ENCODE measurements at places on chromosomes 7 and 10.

GRCh38 chr7:155183655-155184054 lies 113.5 kb downstream of the HTR5A start:
- no peak for DNase-seq

DNA sequence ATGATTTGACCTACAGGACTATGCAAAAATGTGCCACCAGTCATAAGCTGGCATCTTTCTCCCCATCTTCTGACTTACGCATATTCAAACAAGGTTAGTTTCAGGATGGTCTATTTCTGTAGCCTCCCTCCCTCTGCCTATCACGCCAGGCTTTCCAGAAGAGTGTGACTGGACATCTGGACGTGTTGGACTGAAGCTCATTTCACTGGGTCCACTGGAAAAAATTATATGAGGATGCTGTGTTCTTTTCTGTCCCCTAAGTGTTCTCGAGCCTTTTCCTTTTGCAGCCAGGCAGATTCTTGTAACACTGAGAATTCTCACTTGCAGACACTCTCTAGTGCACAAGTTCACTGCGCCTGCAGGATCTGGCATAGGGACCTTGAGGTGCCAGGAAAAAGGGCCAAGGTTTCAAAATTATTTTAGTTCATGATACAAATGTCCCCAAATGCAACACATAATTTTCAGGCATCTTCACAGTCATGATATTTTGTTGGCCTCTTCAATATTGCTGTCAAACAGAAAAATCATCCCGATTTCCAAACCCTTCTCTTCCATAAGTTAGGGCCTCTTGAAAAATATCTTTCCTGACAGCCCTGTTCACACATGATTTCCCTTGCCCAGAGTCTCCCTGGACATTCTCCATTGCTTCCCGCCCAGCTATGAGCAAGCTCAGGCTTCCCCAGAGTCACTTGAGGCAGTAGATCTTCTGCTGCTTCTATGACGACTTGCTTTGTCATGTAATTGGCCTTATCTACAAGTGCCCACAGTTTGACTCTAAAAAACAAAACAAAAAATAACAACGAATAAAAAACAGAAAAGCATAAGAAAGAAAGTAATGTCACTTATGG lies 170.4 kb downstream of the BMPER start:
- DNase-seq, result no peak

DNA sequence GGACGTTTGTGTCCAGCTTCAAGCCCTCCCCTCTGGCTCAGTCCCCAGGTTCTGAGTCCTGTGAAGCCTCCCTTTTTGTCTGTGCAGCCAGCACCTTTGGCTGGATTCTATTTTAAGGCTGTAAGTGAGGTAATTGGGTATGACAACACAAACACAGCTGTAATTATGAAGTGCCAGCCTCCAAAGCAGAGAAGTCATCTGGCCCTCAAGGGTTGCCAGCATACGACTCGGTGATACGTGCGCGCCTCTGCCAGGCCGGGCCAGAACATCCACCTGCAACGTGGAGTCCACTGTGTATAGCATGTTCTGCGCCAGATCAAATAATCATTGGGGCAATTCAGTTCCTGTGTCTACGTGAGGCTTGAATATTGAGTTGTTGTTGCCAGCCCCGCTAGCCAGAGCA lies 6.7 kb upstream of the FAM180A start:
- no peak for DNase-seq

GRCh38 chr7:81383846-81384245 lies 386.0 kb downstream of the HGF start:
- no peak for DNase-seq

- DNase-seq, result no peak
Observed at GRCh38 chr7:128381161-128381821, 19.8 kb upstream of the PRRT4 start.

DNA sequence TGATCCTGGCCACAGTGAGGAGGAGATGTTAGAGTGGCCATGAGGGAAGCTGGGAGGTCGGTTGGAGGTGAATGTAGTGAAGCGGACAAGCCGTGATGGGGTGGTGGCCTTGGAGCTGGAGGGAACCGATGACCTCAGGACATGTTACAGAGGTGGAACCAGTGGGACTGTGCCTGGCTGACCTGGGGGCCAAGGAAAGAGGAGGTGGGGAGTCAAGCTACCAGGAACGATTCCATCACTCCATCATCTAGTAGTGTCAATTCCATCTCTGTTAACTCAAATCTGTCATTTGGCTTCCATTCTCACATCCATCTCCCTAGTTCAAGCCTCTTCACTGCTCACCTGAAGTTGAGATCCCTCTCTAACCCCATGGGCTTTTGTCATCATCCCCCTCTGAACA lies 102.4 kb upstream of the LYZL2 start:
- no peak for DNase-seq

- DNase-seq, result no peak
Observed at GRCh38 chr7:113256883-113257531, 138.7 kb upstream of the SMIM30 start.

DNA sequence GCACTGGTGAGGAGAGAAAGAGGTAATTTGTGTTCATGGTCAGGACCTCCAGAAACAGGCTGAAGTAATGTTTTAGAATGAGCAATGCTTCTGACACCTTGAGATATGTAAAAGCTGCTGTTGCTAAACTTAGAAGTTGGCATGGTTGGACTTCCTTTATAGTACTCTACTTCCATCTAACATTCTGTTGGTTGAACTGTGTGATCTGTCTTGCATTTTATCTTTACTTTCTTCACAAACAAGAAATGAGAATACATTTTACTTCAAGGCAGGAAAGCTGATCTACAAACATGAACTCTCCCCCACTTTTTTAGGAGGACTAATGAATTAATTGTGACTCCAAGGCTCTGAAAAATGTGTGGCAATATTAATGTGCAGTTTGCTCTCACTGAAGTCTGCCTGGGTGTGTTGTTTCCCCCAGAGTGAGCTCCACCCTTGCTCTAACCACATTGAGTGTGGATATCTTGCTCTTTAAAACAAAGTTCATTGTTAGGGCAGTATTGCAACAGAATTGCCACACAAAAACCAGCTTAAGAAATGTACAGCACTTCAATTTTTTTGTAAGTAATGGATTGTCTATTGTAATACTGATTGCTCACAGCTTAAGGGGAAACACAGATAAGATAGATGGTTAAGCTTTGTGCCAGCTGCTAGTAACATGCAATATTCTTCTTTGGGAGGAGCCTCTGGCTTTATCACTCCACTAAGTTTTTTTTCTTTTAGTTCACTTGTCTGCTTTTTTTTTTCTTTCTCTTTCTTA lies 69.0 kb downstream of the ADD3 start:
- DNase-seq, result no peak

GRCh38 chr7:74193054-74193453 lies 16.8 kb upstream of the LAT2 start:
- no peak for DNase-seq

DNA sequence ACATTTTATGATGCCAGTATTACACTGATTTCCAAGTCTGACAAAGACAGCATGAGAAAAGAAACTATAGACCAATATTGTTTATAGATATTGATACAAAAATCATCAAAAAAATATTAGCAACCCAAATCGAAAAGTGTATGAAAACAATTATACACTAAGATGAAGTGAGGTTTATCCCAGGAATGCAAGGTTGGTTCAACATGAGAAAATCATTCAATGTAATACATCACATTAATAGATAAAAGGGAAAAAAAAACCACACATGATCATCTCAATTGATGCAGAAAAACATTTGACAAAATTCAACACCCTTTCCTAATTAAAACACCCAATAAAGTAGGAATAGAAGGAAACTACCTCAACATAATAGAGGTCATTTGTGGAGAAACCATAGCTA lies 153.9 kb downstream of the DNAJC1 start:
- DNase-seq, result no peak

- no peak for DNase-seq
Observed at GRCh38 chr7:158257001-158257400, 330.6 kb downstream of the PTPRN2 start.

DNA sequence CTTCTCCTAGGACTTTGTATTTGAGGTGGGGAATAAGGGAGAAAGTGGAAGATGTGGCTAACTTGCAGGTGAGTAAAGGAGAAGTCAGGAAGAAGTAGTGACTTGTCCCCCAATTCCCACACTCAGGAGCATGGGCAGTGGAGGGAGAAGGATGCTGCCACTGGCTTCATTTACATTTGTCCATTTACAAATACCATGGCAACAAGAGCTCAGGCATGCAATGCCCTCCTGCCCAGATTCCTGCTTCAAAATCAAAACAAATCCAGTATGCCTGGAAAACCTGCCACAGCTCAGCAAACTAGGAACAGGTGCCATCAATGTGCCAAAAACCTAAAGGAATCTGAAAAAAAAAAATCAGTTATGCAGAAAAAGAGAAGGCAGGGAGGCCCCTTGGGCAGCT lies 139.9 kb downstream of the KCNMA1 start:
- DNase-seq, result no peak

DNA sequence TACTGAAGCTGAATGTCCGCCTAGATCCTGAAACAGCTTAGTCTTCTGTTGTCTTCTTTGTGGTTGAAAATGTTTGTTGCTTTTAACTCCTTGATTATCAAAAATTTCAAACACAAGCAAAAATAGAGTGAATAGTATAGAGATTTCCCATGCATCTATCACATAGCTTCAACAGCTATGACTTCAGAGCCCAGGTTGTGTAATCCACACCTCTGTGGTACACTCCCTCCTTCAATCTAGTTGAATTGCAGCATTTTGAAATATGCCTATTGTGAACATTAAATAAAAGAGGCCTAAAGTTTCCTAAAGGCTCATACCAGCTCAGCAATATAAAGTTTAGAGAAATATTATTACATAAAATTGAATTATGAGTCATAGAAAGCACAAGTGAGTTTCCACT lies 204.7 kb upstream of the HDAC9 start:
- no peak for DNase-seq

DNA sequence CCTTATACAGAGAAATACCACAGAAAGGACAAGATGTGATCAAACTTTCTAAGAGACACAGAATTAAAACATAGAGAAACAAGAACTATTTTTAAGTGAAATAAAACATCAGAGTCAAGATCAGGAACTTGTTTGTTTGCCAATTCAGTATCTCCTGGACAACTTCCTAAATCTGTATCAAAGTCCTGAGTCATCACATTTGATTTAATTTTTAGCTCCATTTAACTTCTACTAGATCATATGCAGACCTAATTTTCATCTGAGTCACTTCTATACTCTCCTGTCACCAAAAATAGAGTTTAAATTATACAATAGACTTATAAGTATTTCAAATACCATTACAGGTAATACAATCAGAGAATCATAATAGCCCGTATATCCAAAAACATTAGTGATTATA lies 268.1 kb downstream of the PRKG1 start:
- no peak for DNase-seq

GRCh38 chr7:4500812-4501211 lies 181.3 kb upstream of the FOXK1 start:
- no peak for DNase-seq

GRCh38 chr10:72337039-72337629 lies 17.6 kb downstream of the DNAJB12 start:
- DNase-seq, result no peak

- no peak for DNase-seq
Observed at GRCh38 chr7:473870-474604, 45.6 kb downstream of the PDGFA start.

GRCh38 chr10:100817268-100817839 lies 72.0 kb downstream of the PAX2 start:
- DNase-seq, result no peak

GRCh38 chr7:2837496-2837895 lies 6.6 kb downstream of the GNA12 start:
- no peak for DNase-seq

- DNase-seq, result no peak
Observed at GRCh38 chr10:4226941-4227540, 442.0 kb upstream of the KLF6 start.

GRCh38 chr10:52376694-52377354 lies 62.7 kb downstream of the DKK1 start:
- no peak for DNase-seq

DNA sequence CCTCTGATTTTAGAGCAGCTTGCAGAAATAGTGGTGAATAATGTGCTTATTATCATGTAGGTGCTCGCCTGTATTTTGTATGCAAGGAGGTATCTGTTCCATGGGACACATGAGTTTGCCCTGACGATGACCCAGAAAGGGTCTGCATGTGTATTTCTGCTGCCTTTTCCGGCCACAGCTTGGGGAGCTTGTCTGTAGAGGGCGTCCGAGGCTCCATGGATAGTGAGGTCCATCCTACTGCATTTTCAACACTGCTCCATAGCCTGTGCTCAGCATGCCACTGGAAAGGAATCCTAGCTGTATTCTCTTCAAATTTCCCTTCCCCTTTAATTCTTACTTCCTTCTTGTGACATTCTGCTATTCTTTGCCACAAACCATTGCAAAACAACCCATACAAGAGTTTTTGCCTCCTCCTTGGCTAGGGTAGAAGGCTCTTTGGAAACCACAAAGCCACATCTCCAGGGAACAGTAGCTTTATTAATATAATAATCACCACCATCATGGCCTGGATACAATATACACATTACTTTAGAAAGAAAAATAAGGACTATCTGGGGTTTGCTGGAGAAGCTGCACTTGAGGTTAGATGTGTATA lies 127.7 kb downstream of the DYNC1I1 start:
- DNase-seq, result no peak

GRCh38 chr10:129193148-129193547 lies 273.9 kb upstream of the MGMT start:
- DNase-seq, result no peak

DNA sequence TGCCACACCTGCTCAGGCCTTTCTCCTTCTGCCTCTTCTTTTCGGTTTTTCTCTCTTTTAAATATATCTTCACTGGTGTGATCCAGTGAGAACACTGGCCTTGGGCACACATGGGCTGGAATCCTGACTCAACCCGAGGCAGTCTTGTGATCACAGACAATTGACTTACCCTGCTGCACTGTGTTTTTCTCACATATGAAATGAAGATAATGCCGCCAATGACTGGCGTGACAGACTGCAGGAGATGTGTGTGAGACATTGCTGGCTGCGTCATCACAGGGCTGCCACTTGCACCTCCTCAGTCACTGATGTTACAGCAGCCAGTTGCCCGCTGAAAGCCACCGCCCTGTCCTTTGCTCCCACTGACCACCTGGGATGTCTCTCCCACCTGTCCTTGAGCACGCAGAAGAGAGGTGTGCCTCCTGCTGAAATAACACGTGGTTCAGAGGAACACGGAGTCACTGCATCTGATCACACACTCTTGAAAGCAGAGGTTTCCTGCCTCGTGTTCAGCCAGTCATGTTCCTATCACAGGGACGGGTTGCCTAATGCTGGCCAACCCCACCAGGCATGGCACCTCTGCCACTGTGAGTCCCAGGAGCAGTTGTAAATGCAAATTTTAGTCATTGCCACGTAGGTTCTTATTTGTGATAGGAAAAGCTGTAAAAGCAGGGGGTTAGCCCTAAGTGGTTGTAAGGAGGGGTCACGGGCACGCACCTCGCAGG lies 124.6 kb upstream of the LANCL2 start:
- no peak for DNase-seq

- no peak for DNase-seq
Observed at GRCh38 chr10:48454302-48455054, 148.0 kb downstream of the MAPK8 start.

DNA sequence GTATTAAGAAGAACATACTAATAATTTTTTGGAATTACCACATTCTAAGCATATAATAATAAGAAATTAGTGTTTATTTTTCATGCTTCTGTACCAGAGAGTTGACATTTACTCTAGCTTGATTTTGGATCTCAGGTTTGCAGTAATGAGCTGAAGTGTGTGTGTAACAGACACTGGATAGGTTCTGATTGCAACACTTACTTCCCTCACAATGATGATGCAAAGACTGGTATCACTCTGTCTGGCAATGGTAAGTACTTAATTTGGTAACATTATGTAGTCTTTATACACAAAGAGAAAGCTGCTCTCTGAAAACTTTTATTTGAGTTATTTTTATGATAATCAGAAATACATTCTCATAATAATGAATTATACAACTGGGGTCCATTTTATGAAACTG lies 54.1 kb downstream of the SRI start:
- DNase-seq, result no peak

- no peak for DNase-seq
Observed at GRCh38 chr7:120860156-120860555, 2.2 kb upstream of the TSPAN12 start.
